ENCODE measurements at places on chromosomes 1 and 21.

GRCh38 chr1:207750631-207751305 lies 1.1 kb upstream of the CD46 start:
- DNase-seq, result no peak

DNA sequence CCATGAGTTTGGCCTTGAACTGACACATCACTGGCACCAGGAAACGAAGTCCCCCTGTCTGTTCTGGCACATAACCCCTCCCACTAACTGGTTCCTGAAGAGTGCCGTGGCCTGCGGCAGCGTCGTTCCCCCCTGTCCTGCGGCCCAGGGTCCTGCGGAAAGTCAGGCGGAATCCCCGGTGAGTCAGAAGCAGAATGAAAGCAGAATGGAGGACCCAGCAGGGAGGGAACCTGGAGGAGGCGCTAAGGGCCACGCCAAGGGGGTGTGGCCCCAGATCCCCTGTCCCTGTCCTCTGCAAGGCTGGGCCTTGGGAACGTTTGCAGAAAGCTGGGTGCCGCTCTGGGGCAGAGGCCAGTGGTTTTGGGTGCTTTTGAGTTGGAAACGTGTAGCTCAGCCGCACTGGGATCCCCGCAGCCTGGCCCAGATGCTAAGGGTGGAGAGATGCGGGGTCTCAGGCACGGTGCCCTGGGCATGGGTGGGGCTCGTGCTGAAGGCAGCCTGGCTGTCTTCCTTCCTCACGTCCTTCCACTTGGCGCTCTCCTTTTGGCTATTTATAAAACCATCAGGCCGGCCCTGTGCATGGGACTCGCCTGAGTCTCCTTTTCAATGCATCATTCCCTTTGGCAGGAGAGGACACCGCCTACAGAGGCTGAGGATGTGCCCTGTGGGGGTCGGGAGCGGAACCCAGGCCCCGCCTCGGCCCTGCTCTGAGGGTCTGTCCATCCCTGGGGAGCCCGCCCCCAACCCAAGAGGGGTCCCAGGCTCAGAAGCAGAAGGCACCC lies 36.2 kb downstream of the TP73 start:
- DNase-seq, result peak; percentile 62

GRCh38 chr1:206744683-206745082 lies 25.9 kb upstream of the IL19 start:
- no peak for DNase-seq

DNA sequence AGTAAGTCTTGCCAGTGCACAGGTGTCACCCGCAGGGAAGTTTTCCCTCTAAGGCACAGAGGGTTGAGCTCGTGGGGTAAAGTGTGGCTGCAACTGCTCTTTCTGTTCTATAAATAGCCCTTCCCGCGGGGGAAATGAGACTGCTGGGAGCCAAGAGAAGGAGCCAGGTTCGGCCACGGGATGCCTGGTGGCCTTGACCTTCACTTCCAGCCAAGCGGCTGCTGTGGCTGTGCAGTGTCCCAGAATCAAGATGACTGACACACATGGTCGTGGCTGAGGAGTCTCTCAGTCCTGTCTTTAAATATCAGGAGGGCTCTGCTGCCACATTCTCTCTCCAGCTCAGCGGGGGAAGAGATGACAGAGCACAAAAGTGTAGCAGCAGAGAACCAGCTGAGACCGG lies 154.1 kb upstream of the VAMP3 start:
- DNase-seq, result no peak

GRCh38 chr1:206937425-206937824 lies 8.8 kb downstream of the PIGR start:
- no peak for DNase-seq

- DNase-seq, result no peak
Measured at GRCh38 chr1:41485605-41486004, 1.1 kb upstream of the EDN2 start.

DNA sequence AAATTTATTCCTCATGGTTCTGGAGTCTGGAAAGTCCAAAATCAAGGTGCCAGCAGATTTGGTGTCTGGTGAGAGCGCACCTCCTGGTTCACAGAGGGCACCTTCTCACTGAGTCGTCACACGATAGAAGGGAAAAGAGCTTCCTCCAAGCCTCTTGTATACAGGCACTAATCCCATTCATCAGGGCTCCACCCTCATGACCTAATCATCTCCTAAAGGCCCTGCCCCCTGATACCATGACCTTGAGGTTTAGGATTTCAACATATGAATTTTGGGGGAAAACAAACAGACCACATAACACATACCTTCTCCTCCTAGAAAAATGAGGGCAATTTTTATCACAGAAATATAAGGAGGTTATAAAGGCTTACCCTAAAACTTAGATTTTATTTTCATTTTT lies 88.0 kb upstream of the NFIA start:
- no peak for DNase-seq

DNA sequence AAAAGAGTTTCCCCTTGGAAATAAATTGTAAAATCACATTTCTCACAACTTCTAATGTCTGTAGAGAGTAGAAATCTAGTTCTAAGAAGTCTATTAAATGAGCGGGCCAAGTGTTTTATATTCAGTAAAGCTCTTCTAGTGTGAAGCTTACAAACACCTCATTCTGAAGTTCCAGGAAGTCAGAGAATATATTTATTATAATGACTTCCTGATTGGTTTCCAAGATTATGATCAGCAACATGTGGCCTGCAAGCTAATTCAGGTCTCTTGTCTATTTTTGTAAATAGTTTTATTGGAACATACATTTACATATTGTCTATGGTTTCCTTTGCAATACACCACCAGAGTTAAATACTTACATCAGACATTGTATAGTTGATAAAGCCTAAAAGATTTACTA lies 603.9 kb downstream of the AMY1C start:
- no peak for DNase-seq

- DNase-seq, result no peak
Measured at GRCh38 chr21:38597421-38597820, 99.1 kb upstream of the ERG start.

DNA sequence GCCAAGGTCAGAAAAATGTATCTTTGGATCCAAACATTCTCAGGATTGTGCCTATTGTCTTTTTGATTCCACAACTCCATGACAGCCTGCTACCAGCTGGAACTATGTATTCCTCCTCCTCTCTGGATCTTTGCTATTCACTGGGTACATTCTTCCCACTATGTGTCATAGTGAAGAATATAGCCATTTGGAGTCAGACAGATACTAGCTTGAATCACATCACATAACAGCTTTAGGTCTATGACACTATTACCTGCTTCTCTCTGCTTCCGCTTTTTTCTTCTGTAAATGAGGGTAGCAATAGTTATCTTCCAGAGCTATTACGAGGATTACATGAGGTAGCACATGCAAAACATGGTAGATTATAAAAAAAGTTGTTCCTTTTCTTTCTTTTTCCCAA lies 5.4 kb upstream of the EXO1 start:
- no peak for DNase-seq

- no peak for DNase-seq
Measured at GRCh38 chr1:11298390-11299224, 25.6 kb downstream of the UBIAD1 start.

DNA sequence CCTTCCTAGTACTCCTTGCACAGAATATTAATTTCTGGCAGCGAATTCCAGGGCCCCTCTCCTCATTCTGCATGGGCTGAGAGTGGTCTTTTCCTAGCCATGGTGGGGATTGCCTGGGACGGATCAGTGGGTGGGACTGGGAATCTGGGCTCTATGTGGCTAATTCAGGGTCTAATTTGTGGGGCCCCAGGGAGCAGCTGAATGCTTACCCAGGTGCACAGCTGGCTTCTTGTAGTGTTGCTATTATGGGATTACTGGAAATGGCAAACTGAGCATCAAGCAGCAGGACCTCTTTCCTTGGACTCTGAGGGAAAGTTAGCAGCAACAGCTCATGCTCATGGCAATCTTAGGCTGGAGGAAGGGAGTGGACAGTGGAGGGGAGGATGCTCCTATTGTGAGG lies 187.1 kb upstream of the CACNA1E start:
- DNase-seq, result no peak

- no peak for DNase-seq
Measured at GRCh38 chr1:66464351-66464750, 69.6 kb upstream of the SGIP1 start.

Data from GM23338 (cell line).